ENCODE measurements at places on chromosomes 13 and 19.

DNA sequence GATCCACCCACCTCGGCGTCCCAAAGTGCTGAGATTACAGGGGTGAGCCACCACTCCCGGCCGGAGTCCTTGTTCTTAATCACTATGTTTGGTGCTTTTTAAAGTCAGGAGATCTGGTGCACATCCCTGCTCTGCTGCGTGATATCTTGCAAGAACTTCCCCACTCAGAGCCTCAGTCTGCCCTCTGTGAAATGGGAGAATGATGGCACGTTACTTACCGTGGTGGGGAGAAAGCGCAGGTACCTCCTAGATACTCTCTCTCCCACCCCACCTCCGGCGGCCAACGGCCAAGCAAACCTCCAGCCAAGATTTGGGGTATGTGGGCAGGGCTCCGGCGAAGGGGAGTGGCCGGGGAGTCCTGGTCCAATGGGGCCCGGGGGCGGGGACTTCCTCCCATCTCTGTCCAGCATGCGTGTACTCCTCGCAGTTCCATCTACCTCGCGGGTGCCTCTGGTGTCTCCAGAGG is at the start of gene RYR1:
TSS of gene RYR1 (plus strand) at position 424 of the 466 bp plus-strand sequence. CDS start 139 bp downstream, outside the sequence.
- peak; percentile 66 for DNase-seq

DNA sequence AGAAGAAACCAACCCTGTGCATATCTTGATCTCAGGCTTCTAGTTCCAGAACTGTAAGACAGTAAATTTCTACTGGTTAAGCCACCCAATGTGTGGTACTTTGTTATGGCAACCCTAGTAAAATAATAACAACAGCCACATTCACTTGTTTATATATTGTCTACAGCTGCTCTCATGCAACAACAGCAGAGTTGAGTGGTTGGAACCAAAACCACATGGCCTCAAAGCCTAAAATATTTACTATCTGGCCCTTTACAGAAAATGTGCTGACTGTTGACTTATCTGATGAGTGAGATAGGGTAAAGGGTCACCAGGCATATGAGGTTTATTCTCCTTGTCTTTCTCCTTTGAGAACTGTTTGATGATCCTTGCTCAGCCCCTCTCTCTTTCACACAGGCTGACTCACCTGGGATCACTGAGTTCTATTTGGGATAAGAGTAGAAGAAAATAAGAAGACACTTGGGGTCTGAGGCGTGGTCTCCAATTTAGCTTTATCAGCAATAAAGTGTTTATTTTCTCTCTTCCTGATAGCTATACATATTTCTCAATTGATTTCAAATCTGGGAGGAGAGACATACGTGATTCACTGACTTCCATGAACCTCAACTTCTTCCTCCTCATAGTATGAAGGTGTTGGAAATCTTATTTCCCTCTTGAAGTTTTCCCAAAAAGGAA is 227.5 kb upstream of the STARD13 start:
- no peak for DNase-seq

- DNase-seq, result no peak
Measured at GRCh38 chr13:113863524-113864272, at the start of gene GAS6. Gene GAS6, minus strand, starts transcription at chr13:113864076. Its CDS starts 156 bp downstream, at chr13:113863920.

DNA sequence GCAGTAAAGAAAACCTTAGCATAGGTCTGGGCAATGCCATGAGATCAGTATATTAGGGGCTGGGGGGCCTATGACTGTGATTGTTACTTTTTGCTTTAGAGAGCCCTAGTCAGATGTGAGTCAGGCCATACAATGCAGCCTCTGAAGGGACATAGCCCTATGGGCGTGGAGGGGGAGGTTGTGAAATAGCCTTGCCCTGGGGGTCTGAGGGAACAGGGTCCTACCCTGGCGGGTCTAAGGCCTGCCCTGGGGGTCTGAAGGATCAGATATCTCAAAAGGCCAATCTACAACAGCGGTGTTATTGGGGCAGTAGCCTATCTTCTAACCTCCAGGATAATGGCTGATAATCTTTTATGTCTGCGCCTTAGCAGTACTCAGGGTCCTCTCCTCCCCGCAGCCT is 13.8 kb upstream of the SLC1A5 start:
- DNase-seq, result no peak

DNA sequence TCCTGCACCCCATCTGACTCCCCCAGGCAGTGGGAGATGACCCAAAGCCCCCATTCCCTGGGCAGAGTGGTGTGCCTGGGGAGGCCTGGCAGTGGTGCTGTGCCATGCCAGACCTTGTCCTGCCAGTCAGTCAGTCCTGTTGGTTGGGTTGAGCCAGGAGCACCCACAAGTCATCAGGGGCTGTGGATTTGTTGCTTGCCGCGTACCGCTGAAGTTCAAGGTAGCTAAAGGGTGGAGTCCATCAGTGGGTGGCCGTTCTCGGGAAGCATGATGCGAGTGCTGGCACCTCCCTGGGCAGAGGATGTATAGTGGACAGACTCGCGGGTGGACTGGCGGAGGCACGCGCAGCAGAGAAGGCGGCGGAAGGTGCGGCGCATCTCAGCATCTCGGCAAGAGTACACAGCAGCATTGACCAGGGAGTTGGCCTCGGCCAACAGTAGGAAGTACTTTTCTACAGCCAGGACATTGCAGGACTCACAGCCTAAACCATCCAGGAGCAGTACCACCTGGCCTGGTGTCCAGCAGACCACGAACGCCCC is 3.9 kb downstream of the LPAR2 start:
- DNase-seq, result no peak

DNA sequence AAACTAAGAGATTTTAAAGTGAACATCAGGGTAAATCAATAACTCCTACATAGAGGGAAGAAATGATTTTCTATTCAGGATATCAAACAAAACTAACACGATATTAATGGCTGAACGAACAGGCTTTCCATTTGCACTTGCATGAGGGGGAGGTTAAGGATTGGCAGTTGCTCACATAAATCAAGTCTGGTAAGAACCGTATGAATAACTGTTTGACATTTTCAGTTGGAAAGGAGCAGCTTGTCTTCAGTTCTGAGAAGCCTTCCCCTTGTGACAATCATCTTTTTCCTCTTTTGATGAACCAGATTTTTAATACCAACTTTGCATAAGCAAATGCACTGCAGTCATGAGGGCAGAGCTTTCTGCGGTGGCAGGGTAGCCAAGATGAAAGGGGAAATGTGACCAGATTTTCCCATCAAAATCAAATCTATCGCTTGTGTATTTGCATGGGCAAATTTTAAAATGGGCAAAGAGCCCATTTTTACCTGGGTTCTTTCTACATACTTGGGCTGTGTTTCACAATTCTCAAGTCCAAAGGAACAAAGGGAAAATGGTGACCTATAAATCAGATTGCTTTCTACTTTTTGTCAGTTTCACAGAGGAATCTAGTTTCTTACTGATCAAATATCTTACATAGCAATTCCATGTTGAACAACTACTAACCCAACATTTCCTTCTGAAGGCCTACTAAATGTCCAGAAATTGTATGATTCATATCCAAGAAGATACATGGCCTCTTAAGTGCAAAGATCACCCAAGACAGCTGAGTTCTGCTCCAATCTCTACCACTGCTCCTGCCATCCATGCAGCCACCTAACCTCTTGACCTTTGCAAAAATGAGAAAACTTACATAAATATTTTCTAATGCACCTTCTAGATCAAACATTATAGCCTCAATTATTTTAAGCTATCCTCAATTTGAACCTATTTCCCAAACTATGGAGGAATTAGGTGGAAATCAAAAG is 249.6 kb downstream of the OXGR1 start:
- no peak for DNase-seq

DNA sequence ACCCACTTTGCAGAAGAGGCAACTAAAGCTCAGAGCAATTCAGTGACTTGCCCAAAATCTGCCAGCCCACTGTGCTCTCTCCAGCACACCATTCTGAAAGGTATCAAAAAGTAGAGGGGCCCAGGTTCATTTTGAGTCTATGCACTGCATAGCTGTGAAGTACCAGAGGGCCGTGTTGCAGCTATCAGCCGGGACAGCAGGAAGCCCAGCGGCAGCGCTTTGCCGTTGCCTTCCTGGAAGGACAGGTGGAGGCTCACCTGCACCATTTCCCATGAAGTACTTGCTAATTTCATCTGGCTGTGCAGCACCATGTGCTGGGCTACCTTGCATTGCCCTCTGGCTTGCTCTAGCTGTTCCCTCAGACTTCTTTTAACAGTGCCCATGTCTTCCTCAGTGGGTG is 2.7 kb upstream of the SERPINE3 start:
- DNase-seq, result no peak

- DNase-seq, result no peak
Measured at GRCh38 chr13:91714855-91715254, 316.4 kb downstream of the GPC5 start.

GRCh38 chr13:67742478-67742877 is 512.3 kb upstream of the PCDH9 start:
- DNase-seq, result no peak

GRCh38 chr13:62932256-62932883 is 1516.7 kb upstream of the PCDH20 start:
- DNase-seq, result no peak

DNA sequence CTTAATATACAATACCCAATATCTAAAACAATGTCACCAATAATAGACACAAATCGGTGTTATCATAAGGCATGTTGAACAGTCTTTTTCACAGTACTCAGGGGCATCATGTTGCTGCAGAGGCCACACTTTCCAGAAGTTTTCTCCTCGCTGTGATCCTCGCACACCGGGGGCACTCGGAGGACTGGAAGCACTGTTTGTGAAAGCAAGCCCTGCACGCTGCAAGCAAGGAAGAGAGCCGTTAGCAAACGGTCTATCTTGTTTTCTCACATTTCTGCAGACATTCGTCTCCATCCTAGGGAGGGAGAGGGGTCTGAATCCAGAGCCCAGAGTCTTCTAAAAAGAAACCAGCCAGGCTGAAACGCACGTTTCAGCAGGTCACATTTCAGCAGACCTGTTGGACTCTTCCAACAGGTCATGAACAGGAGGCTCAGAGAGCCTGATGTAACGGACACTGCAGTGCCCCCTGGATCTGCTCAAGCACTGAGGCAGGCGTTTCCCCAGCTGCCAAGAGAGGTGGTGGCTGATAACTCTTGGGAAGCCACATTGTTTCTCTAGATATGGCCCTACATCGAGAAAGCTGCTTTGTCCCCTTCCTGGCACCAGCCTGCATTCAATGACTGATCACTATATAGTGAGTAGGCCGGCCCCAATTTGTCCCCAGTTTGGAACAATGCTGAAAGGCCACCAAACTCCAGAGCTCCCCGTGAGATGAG is 43.6 kb downstream of the RUBCNL start:
- DNase-seq, result no peak

- peak; percentile 81 for DNase-seq
Measured at GRCh38 chr19:4831304-4831978, at the start of gene TICAM1. Gene TICAM1, minus strand, starts transcription at chr19:4831712. Its CDS starts 13,335 bp downstream, at chr19:4818377.

GRCh38 chr19:55258476-55258827 is 365 bp downstream of the PPP6R1 start:
- peak; percentile 50 for DNase-seq

- DNase-seq, result no peak
Measured at GRCh38 chr13:110509971-110510786, 51.3 kb downstream of the RAB20 start.

- DNase-seq, result no peak
Measured at GRCh38 chr13:51697181-51697580, 106.8 kb downstream of the DHRS12 start.

DNA sequence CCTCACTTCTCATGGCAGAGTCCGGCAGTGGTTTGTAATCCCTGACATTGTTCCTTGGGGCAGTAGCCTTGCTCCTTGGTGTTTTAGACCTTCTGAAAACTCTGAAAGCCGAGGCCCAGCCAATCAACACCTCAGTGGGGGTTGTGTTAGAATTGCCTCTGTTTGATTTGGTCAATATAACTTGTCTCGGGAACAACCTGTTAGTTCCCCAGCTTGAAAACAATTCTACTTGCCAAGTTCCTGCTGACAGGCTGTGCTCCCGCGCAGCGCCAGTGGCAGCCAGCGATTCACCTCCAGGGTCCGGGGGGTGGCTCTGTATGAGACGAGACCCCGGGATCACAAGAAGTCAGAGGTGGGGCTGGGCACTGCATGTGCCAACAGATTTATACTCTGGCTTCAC is 81.4 kb upstream of the MEDAG start:
- DNase-seq, result no peak
